ENCODE measurements at places on chromosomes 1 and 21.

DNA sequence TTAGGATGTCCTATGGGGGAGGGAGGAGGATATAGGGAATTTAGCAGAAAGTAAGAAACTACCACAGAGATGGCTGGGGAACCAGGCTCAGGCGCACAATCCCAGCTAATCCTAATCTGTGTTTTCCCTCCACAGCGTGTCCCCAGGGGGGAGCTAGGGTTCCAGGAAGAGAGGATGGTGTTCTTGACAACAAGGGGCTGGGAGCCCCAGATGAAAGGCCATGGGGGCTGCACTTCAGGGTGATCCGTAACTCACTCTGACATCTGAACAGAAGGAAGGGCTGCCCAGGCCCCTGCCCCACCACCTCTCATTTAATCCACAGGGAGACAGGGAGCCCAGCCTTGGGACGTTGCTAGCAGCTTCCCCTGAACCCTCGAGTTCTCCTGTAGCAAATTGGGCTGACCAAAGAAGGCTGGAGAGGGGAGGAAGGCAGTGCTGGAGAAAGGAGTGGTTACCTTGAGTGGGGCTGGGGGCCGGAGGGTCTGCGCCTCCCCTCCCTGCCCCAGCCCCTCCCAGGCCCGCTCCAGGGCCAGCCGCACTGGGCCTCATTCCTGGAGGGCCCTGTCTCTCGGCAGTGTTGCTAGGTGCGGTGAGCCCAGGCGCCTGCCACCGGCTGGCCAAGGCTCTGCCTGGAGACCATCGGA is 131.7 kb downstream of the TMEM53 start:
- no peak for DNase-seq

- DNase-seq = no peak
These were observed 273.7 kb upstream of the AJAP1 start for GRCh38 chr1:4380564-4381168.

- DNase-seq = no peak
These were observed 20.6 kb downstream of the ATP6V1G3 start for GRCh38 chr1:198519639-198520501.

DNA sequence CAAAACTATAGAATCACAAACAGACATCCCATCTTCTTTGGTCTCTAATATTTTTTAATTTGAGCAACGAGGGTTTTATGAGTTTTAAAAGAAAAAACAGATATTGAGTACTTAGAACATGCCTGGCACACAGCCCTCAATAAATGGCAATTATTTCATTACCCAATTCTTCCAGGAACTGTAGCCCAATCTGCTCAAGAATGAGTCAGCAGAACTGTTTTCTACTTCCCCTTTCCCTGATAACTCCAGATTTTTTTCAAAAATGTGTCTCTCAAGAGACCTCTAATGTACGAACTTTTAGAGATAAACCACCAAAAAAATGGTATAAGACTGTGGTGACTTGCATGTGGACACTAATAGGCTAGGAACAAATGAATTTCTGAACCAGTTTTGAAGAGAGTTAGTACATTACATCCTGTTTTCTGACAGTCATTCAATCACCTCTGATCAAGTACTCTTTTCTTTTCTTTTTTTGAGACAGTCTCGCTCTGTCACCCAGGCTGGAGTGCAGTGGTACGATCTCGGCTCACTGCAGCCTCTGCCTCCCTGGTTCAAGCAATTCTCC is 11.5 kb downstream of the ABL2 start:
- no peak for DNase-seq

GRCh38 chr1:208562151-208562960 is 318.2 kb upstream of the PLXNA2 start:
- DNase-seq = no peak

DNA sequence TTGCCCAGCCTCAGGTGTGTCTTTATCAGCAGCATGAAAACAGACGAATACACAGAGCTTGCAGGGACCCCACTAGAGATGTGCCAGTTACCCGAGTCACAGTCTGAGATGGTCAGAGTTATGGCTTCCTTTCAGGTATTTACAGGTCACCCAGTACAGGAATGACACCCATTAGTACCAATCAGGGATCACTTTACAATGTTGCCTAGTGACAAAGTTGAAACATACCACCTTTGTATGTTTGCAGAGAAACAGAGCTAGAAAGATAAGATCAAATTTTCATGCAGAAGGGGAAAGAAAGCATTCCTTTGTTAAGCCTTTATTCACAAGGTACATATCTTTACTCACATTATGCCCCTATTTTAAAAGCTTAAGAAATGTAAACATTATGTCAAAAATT is 137.6 kb downstream of the RGS7 start:
- no peak for DNase-seq

- no peak for DNase-seq
These were observed 64.7 kb downstream of the GORAB start for GRCh38 chr1:170596701-170597100.

GRCh38 chr1:212485913-212486618 is 53.3 kb downstream of the NENF start:
- no peak for DNase-seq

DNA sequence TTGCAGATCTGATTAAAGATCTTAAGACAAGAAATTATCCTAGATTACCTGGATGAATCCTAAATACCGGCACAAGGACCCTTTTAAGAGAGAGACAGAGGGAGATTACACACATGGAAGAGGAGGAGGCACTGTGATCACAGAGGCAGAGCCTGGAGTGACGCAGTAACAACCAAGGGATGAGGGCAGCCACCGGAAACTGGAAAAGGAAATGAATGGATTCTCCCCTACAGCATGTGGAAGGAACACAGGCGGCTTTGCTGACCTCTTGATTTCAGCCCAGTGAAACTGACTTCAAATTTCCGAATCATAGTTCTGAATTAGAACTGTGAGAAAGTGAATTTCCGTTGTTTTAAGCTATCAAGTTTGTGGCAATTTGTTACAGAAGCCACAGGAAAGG is 50.2 kb upstream of the IVNS1ABP start:
- DNase-seq = no peak

GRCh38 chr21:28738882-28739281 is 253.8 kb downstream of the LTN1 start:
- DNase-seq = no peak

- peak; percentile 53 for DNase-seq
These were observed 55.6 kb downstream of the ZNF281 start for GRCh38 chr1:200354243-200354642.

DNA sequence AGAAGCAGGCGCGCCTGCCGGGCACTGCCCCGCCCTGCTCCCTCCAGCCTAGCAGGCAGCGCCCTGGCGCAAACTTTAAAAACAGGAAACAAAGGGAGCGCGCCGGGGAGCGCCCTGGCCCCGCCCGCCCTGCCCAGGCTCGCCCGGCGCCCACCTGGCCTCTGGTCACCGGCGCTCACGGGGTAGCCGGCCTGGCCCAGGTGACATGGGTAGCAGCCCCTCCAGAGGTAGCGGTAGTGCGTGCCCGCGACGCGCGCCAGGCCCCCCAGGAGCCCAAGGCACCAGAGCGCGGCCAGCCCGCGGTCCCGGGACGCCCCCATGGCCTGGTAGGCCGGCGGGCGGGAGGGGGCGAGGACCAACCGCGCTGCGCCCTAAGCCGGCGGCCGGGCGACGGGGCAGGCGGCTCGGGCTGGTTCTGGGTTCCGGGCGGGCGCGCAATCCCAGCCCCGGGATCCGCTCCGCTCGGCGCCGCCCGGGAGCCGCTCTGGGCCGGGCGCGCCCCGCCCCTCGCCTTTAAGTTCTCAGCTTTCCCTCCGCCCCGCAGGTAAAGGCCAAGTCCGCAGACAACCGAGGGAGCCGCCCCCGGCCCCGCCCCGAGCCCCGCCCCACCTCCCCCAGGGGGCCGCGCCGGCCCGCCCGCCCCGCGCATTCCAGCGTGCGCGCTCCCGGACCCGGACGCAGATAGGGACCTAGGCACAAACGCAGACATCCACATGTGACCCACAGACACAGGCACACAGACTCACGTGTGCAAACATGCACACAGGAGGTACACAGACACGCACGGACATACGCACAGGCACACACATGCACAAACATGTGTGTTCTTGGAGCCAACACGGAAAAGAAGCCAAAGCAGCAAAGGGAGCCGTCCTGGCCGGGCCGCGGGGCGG is 76.7 kb downstream of the ARHGEF16 start:
- no peak for DNase-seq

DNA sequence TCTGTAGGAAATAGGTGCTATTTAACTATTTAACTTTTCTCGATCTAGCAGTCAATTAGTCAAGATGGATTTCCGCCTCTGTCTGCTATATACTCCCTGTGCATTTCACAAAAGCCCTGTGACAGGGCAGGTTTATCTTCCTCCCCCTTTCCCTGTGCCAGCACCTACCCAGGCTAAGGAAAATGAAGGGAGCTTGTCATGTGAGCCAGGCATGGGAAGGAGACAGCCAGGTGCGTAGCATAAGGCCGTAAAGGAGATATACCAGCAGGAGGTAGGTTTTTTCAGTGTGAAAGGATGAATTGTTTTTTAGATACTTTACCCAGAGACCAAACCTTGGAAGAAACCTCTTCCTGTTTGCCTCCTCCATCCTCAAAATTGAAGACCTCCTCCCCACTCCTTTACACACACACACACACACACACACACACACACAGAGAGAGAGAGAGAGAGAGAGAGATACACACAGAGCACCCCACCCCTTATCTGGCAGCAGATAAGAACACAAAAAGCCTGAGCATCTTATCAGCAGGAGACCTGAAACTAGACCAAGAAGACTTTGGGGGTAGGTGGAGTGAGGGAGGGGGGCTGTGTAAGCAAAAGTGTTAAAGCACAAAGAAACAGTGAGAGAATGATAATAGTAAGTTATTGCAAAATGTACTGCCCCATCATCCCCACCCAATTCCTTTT is 12.0 kb upstream of the TARBP1 start:
- no peak for DNase-seq

- no peak for DNase-seq
These were observed 7.4 kb downstream of the HLX start for GRCh38 chr1:220886470-220887201.

GRCh38 chr1:181099152-181100014 is 10.9 kb downstream of the IER5 start:
- peak; percentile 81 for DNase-seq

- DNase-seq = no peak
These were observed 121.2 kb downstream of the SLC45A1 start for GRCh38 chr1:8439015-8439702.

- DNase-seq = no peak
These were observed 13.6 kb downstream of the EVA1C start for GRCh38 chr21:32426066-32426465.

GRCh38 chr1:108814343-108815125 is 42.4 kb downstream of the AKNAD1 start:
- no peak for DNase-seq

DNA sequence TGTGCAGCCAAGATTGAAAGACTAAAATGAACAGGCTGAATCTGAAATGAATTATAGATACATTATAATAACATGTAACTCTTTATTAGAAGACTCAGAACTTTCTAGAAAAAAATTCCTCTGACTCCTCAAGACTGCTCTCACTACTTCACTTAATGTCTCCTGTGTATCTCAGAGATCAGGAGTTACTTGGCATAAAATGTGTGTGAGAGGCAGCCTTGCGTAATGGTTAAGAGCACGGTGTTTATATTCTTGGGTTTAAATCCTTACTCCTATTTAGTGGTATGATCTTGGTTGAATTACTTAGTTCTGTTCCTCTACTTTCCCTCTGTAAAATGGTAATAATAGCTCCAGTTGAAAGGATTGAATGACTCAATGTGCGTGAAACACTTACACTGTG is 634.9 kb downstream of the LTN1 start:
- DNase-seq = no peak

DNA sequence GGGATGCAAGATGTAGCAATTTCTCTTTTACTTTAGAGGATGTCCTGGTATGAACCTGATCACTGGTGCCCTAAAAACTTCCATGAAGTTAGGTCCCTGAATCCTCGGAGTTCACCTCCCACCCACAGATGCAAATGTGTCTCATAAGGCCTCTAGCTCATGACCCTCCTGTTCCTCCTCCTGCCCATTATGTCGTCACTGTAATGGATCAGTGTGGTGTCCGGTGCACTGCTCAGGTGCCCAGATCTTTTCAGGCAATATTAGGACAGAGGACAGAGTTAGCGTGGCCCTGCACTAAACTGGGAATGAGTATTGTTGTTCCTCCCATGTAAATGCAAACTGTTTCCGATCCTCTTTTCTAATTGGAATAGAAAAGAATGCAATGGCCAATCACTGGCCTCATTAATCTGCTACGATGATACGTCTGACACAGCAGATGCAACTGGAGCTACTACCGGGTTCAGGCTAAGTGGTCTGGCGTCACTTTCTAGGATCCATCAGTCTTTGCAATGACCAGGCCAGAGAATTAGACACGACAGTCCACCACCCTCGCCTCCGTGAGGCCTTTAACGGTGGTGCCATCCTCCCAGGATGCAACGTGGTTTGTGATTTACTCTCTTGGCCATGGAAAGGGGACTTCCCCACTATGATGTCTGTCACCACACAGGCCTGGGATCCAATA is 3.4 kb upstream of the COL6A2 start:
- no peak for DNase-seq

DNA sequence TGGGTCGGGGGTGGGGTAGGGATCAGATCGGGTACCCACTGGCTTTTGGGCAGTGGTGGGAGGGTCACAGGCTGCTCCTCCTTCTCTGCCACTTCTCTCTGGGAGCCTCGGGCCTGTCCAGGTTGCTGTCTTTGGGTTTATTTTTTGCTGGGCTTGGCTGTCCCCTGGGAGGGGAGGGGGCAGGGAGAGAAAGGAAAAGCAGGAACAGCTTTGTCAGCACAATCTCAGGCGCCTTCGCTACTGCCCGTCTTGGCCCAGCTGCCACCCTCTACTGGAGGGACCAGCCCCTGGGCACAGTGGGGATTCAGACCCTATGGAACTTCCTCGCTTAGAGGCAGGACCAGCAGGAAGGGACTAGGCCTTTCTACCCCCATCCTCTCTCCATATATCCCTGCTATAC is 8.4 kb downstream of the KCNQ4 start:
- DNase-seq = no peak

GRCh38 chr1:244971552-244972216 is 107.3 kb upstream of the HNRNPU start:
- no peak for DNase-seq

- no peak for DNase-seq
These were observed 3.4 kb downstream of the EPHA10 start for GRCh38 chr1:37761416-37762095.

- DNase-seq = no peak
These were observed 109.4 kb upstream of the WNT4 start for GRCh38 chr1:22252251-22252650.

GRCh38 chr1:995665-996633 is 3.9 kb downstream of the HES4 start:
- no peak for DNase-seq

DNA sequence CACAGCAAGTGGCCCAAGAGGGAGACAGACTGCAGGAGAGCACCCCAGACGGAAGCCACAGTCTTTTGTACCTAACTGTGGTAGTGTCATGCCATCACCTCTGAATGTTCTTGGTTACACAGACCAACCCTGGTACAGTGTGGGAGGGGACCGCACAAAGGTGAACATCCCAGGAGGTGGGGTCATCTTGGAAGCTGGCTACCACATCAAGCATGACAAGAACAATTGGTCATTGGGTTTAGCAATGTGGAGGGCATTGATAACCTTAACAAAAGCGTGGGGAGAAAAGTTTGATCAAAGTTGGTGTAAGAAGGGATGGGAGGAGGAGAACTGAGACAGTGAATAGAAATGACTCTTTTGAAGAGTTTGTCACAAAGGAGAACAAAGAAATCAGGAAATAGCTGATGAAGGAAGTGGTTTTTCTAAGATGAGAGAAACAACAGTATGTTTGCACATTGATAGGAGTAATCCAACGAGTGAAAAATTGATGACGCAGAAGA is 87.1 kb upstream of the CACNA1E start:
- no peak for DNase-seq

GRCh38 chr1:244241438-244241837 is 190.4 kb downstream of the ZBTB18 start:
- DNase-seq = no peak

Measured in GM06990 (cell line).